GM03348 (cell line): ENCODE measurements at places on chromosomes 2 and 18.

DNA sequence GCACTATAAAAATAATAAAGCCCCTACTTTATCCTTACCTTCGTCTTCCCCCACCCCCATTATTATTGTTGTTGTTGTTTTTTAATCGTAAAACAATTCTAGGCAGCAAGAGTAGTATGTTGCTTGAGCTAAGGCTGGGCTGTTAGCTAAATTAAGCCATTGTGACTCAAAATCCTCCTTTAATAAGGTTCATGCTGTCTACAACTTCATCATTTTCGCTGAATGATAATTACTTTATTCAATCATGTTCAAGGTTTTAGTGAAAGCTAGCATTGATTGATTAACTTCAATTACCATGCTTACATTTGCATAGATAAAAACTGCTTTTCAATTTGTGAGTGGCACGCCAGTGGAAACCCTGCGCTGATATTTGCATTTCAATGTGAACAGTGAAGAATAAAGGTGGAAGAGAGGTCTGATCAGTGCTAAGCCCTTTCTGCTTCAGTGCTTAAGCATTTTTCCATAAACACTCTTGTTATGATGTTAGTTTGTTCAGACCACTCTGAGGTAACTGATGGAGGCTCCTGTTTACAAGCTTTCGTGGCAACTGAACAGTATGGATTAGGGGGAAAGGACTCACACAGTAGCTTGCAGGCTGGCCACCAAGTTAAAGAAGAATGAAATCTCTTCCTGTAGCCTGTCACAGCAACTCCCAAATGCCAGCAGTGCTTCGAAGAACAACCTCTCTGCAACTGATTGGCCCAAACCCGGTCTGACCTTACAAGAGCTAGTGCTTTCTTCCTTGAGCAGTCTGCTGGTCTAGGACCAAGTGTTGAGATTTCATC is 156.8 kb downstream of the GPD2 start:
- no peak for DNase-seq

DNA sequence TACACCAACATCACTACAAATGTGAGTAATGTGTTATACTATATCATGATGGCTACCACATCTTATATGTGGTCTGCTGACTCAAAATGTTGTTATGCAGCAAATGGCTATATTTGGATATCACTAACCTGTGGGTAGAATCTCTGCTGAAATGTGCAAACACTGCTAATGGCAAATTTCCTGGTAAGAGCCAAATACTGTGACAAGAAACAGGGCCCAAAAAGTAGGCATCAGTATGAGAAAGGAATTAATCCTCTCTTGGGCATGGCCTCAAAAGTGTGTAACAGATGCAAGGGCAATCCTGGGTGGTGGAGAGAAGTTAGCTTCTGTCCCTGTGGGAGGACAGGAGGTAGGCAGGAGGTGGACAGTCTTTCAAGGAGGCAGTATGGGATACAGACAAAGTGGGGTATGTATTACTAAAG is 13.3 kb downstream of the ATF2 start:
- peak; percentile 20 for DNase-seq

DNA sequence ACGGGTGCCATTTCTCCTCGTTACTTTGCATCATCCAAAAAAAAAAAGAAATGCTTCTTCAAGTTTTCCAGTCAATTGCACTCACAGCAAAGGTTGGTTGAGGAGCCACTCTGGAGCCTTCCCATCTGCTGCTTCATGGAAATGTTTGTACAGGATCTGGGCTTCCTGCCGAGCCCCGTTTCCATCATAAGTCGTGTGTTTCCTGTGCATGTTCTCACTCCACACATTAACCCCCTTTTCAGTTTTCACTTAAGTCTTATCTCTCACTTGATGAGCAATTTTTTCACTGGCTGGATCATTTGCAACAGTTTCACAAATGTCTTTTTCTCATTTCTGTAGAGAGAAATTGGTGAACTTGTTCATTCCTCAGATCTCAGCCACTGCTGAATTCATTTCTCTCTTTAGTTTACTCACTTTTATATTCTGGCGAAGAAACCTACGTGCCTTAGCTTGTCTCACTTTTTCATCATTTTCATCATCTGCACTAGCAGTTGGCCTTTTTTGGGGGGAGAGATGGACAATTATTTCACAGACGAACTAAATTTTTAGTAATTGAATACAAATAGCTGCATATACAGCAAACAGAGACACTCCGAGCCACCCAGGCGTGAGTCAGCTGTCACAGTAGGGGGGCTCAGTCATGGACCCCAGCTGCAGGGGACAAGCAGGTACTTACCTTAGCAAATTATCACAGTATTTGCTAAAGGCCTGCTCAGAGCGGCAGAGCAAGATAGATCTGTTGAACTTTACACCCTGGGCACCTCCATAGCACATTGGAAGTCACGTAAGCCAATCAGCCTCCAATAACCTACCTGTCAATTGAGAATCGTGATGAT is 750.8 kb upstream of the ID2 start:
- peak; percentile 7 for DNase-seq

GRCh38 chr2:15172825-15173224 is 388.3 kb downstream of the NBAS start:
- no peak for DNase-seq
